Activated CD4-positive, alpha-beta T cell treated with anti-CD3 and anti-CD28 coated beads, Interleukin-2, amount 10 ng/mL, durations not matched to agents 7 days and 5 days (primary cell): ENCODE measurements at places on chromosomes 4 and X. TPM values are rescaled to one million over a fixed set of nuclear protein-coding genes. Genes with fewer than 3 reads are reported as not detected.

- H3K4me3 ChIP-seq, result no peak overlapping the region
- no peak for DNase-seq
- H3K27ac ChIP-seq, result no peak overlapping the region
- H3K27me3 ChIP-seq, result no peaks in the 10 kb centered on the region
These were observed 55.5 kb downstream of the VCX3B start for GRCh38 chrX:8520178-8520577.

The USP51 gene
- total RNA-seq, result 1.8 TPM

- no peak overlapping the region for H3K4me3 ChIP-seq
- no peak for DNase-seq
- H3K4me1 ChIP-seq, result no peaks in the 10 kb centered on the region
- no peaks in the 10 kb centered on the region for H3K27me3 ChIP-seq
These were observed 390.0 kb downstream of the FAT4 start for GRCh38 chr4:125704726-125705125.

The RS1 gene
- not detected for total RNA-seq

GRCh38 chrX:17529151-17529745 is 154.2 kb downstream of the NHS start:
- H3K36me3 ChIP-seq, result no peaks in the 10 kb centered on the region
- no peak overlapping the region for H3K4me3 ChIP-seq
- DNase-seq, result no peak
